H9 (cell line): ENCODE measurements at places on chromosomes 1 and 21. TPM values are rescaled to one million over a fixed set of nuclear protein-coding genes. Genes with fewer than 3 reads are reported as not detected.
A peak's percentile ranks its signal among the peaks of the same experiment; 100 is the strongest.

- no peak for DNase-seq
These were observed 58.5 kb upstream of the LAX1 start for GRCh38 chr1:203706444-203706843.

- no peak for DNase-seq
These were observed 83.9 kb upstream of the ZNF648 start for GRCh38 chr1:182145441-182145840.

- no peak for DNase-seq
These were observed 13.4 kb upstream of the S100A10 start for GRCh38 chr1:152007047-152007446.

DNA sequence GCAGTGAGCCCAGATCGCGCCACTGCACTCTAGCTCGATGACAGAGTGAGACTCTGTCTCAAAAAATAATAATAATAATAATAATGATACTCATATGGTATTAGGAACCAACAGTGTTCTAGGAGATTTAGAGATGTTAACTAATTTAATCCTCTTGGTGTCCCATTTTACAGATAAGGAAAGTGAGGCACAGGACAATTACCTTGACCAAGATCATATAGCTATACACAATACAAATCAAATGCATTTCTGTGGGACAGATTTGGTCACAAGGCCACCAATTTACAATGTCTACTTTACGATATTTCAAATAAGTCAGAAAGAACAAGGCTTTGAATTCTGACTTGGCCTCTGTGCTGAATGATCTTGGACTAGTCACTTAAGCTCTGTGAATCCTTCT is 2.2 kb upstream of the ZMYM4 start:
- DNase-seq: no peak

The GBP3 gene
- not detected in 2 replicates for total RNA-seq

GRCh38 chr1:240515505-240515904 is 96.5 kb downstream of the GREM2 start:
- no peak for DNase-seq

The S100A3 gene
- not detected in 2 replicates for total RNA-seq

GRCh38 chr1:220787069-220787619 is 431 bp downstream of the MTARC1 start:
- peak; percentile 67 for DNase-seq

- no peak for DNase-seq
These were observed 122.8 kb downstream of the PLPPR5 start for GRCh38 chr1:98881901-98882300.

The RGS1 gene
- total RNA-seq: not detected in 2 replicates

- DNase-seq: no peak
These were observed 8.3 kb downstream of the ADCY10 start for GRCh38 chr1:167905671-167906070.
